GM10248 (cell line): ENCODE measurements at places on chromosomes 13 and 19.

- DNase-seq: no peak
Measured at GRCh38 chr19:14434543-14435319, 1.6 kb downstream of the PKN1 start.

DNA sequence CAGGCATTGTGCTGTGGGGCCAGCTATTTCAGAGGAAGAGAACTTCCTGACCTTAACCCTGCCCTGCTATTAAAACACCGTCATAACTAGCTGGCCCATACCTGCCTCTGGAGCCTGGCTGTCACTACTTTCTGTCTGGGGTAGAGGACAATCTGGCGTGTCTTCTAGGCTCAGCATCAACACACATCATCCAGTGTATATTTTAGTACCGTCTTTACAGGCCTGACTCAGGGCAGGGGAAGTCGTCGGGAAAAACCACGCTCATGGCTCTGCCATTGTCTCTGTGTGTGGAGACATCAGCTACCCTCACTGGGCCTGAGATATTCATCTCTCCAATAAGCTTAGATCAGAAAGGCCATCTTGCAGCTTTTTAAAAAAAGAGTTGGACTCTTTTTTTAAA, 151.1 kb downstream of the KATNAL1 start:
- no peak for DNase-seq

DNA sequence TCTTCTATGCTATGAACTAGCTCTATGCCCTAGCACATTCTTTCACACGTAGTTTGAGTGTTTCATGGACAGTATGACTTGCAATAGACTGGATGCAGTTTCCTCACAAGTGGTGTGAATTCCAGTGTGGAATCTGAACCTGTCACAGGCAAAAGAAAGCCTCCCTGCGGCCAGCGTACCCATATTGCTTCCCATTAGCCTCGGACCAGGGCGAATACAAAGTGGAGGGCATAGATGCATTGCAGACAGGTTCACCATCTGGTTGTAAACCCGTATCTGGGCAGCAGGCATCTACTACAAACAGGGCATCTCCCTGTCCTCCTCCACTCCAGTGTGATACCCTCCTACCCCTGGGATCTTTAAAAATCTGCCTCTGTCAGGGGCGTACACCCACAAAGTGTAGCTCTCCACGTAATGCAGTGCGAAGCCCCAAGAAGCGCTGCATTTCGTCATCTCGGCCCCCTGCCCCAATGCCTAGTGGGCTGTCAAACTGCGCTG, 1.4 kb upstream of the CIC start:
- DNase-seq: no peak

DNA sequence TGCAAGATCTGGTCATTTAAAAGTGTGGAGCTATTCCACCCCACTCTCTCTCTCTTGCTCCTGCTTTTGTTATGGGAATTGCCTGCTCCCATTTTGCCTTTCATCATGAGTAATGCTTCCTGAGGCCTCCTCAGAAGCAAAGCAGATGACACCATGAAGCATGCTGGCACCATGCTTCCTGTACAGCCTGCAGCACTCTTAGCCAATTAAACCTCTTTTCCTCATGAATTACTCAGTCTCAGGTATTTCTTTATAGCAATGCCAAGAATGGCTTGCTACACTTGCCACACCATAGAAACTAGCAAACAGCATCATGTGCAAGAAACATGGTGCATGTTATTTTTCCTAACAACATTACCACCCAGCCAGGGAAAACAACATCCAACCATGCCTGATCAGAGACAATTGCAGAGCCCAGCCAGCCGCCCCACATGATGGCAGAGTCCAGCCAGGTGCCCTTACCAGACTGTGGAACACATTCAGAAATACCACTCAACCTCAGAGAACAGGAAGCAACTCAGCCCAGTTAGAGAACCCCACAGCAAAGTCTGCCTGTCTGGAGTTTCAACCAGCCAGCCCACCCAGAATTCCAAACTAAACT, 36.9 kb downstream of the SYDE1 start:
- DNase-seq: no peak

DNA sequence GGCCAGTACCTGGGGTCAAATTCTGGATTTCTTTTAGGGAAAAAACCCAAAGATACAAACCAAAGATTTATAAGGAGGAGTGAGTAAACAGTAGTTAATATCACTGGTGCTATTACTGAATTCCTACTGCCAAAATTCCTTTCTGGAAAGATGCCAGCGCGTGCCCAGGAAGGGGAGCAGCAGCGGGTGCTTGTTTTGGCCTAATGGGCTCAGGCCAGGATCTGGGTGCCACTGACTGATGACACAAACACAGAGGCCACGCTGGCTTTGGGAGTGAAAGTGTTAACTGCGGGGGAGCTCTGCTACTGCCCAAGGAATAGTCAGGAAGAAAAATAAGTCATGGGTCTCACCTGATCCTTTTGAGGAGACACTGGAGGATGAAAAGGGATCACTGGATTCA, 61.2 kb downstream of the KLF2 start:
- DNase-seq: no peak
